ENCODE measurements at places on chromosomes 16 and 17.
A peak's percentile ranks its signal among the peaks of the same experiment; 100 is the strongest.

DNA sequence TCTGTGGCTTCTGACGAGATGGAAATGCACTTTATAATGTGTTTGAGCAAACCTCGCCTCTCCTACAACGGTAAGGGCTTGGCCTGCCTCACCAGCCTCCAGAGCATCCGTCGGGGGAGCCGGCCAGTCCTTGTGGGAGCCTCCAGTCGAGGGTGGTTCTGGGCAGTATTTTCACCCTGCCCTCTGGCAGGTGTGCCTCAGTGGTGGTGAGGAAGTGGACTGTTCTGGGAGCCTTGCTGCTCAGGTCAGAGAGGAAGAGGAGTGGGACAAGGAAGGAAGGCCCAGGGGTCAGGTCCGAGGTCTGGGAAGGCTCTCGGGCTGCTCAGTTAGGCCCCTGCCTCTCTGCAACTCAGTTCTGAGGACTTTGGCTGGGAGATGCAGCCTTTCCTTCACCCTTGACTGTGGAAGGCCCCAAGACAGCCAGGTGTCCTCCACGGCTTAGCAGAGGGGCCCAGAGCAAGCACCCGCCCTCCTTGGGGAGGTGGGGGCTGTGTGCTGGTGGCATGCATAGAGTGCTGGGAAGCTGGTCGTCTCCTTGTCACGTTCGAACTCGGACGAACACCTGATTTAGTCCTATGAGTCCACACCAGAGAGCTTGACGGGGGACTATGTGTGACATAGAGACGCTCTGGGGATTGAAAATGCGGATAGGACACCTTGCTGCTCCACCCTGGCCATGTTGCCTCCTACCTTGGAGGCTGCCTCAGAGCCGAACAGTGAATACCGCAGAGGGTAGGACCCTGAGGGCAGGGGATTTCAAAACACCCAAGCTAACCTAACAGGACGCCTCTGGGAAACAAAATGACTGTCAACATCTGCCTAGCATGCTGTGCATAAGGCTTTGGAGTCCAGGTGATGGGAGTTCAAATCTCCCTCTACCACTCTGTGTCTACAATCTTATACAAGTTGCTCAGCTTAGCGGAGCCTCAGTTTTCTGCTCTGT is 22.7 kb downstream of the LDHD start:
- no peak for DNase-seq

DNA sequence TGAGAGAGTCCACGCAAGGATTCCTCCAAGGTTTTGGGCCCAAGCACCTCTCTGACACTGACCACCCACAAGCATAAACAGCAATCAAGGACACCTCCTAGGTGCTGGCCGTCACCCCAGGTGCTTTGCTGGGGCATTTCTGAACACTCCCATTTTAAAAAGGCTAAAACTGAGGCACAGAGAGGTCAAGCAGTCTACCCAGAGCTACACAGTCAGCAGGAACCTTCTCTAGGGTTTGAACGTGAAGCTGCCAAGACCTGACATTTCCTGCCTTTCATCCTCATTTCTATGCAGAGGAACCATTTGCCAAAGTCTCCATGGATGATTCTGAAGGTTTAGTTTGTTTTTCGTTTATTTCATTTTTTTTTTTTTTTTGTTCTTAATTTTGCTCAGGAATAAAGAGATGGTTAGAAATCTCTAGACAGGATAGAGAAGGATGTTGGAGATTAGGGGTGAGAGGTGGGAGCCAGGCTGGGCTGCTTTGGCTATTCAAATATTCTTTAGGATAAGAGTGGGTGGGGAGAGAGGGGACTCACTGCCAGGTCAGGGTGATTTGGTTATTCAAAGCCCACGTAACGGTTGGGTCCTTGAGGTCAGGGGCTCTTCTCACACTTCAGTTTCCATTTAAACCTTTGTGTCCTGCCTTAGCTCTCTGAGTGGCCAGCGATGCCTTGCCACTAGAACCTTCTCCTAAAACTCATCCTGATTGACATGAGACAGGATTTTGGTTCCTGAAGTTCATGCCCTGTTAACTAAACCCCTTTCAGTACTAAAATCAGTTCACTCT is 6.2 kb downstream of the PLCG2 start:
- no peak for DNase-seq

DNA sequence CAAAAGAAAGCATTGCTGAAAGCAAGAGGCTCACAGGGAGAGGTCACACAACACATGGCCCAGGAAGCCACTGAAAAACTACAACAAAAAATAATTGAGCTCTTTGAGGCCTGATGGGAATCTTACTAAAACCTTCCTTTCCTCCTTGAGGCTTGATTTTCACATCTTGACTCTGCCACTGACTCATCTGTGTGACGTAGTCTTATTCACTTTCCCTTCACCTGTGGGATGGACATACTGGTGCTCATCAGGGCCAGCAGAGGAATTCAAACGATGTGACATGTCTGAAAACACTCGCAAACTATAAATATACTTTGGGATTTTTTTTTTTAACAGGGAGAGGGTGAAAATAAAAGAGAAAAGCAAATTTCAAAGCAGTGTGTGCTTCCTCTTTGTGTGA is 78.3 kb upstream of the ASIC2 start:
- DNase-seq: no peak

GRCh38 chr17:7382901-7383300 is 2.0 kb downstream of the TNK1 start:
- no peak for DNase-seq

GRCh38 chr16:74768239-74768638 is 6.4 kb downstream of the FA2H start:
- DNase-seq: no peak

- DNase-seq: peak; percentile 62
These were observed 6.1 kb downstream of the GJD3 start for GRCh38 chr17:40358323-40359038.

GRCh38 chr17:50976951-50977472 is 110.9 kb upstream of the TOB1 start:
- DNase-seq: no peak

DNA sequence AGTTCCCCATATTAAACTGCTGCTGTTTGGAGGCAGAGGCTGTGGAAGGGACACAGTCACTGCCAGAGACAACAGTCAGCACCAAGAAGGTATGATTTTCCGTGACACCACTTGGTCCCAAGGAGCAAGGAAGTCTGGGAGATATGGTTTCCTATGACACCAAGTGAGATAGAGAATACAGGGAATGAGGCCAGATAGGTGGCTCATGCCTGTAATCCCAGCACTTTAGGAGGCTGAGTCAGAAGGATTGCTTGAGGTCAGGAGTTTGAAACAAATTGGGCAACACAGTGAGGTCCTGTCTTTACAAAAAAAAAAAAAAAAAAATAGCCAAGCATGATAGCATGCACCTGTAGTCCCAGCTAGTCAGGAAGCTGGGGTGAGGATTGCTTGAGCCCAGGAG is 90.8 kb downstream of the ABCC12 start:
- peak; percentile 40 for DNase-seq
